ENCODE measurements at places on chromosomes 5 and 9. TPM values are rescaled to one million over a fixed set of nuclear protein-coding genes. Genes with fewer than 3 reads are reported as not detected.

DNA sequence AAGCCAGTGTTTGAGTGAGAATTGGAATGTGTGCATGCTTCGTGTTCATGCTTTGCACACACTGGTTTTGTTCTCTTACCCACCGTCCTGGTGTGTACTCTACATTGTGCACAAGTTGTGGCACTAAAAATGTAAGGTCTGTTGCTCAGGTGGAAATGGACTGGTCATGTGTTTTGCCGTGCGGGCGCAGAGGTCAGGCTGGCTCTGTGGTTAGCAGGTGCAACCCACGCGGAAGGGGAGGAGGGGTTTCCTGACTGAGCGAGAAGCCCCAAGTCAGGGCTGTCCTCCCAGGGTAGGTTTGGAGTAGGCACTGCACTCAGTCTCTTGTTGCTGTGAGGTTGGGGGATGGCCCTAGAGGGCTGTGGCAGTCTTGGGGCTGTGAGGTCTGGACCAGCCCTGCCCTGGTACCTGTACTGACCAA lies 86.6 kb downstream of the EHMT1 start:
- H3K27me3 ChIP-seq, result no peaks in the 10 kb centered on the region
- H3K4me3 ChIP-seq, result no peak overlapping the region
- H3K27ac ChIP-seq, result no peak overlapping the region
- peaks cover 5% of the 10 kb centered on the region for H3K4me1 ChIP-seq

- no peaks in the 10 kb centered on the region for H3K4me1 ChIP-seq
- H3K4me3 ChIP-seq, result no peak overlapping the region
- H3K27ac ChIP-seq, result no peak overlapping the region
- H3K27me3 ChIP-seq, result no peaks in the 10 kb centered on the region
- no peak for DNase-seq
Measured at GRCh38 chr5:33422191-33422590, 18.6 kb upstream of the TARS1 start.

GRCh38 chr5:107853031-107853430 lies 182.3 kb upstream of the EFNA5 start:
- no peak overlapping the region for H3K4me3 ChIP-seq
- no peaks in the 10 kb centered on the region for H3K4me1 ChIP-seq
- no peaks in the 10 kb centered on the region for H3K36me3 ChIP-seq
- H3K27me3 ChIP-seq, result no peaks in the 10 kb centered on the region
- DNase-seq, result no peak

GRCh38 chr9:32579706-32580331 lies 6.9 kb upstream of the NDUFB6 start:
- H3K36me3 ChIP-seq, result no peaks in the 10 kb centered on the region
- no peak overlapping the region for H3K4me3 ChIP-seq
- H3K4me1 ChIP-seq, result no peaks in the 10 kb centered on the region
- H3K27ac ChIP-seq, result no peak overlapping the region

GRCh38 chr9:27784847-27785713 lies 211.8 kb upstream of the C9orf72 start:
- H3K27me3 ChIP-seq, result no peaks in the 10 kb centered on the region
- no peaks in the 10 kb centered on the region for H3K36me3 ChIP-seq
- H3K27ac ChIP-seq, result no peak overlapping the region

DNA sequence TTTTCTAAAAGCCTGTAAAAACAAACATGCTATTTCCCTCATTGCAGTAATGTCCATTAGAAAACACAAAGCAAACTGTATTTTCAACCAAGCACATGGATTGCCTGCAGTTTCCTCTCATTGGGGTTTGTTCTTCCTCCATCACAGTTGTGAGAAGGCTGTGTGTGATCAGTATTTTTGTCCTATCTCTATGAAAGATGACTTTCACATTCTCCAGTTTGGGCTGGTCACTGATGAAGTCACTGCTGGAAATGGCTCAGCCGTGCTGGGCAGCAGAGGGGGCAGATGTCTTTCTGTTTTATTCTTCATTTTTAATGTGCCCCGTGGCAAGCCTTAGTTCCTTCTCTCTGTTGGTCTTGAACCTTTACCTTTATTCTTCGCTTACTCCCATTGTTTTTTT lies 288.9 kb upstream of the MPDZ start:
- DNase-seq, result no peak
- H3K4me1 ChIP-seq, result peaks cover 2% of the 10 kb centered on the region
- H3K4me3 ChIP-seq, result peak overlapping the region; percentile 37
- no peaks in the 10 kb centered on the region for H3K27me3 ChIP-seq

DNA sequence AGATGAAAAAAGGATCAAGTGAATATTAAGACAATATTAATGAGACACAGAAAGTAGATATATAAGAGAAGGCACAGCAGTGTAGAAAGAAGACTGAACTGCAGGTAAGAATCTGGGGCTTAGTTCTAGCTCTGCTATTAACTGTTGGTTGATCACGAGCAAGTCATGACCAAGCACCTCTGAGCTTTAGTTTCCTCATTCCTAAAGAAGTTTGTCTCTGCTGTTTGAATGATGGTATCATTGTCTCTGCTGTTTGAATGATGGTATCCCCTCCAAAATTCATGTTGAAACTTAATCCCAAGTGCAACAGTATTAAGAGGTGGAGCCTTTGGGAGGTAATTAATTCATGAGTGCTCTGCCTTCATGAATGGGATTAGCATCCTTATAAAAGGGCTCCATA lies 2.5 kb upstream of the NME5 start:
- H3K4me3 ChIP-seq, result no peak overlapping the region
- no peak overlapping the region for H3K27ac ChIP-seq
- no peaks in the 10 kb centered on the region for H3K4me1 ChIP-seq

- no peaks in the 10 kb centered on the region for H3K36me3 ChIP-seq
- no peak overlapping the region for H3K27ac ChIP-seq
- H3K27me3 ChIP-seq, result no peaks in the 10 kb centered on the region
- DNase-seq, result no peak
- H3K4me1 ChIP-seq, result no peaks in the 10 kb centered on the region
Measured at GRCh38 chr9:86655147-86655546, 292.2 kb downstream of the GAS1 start.

DNA sequence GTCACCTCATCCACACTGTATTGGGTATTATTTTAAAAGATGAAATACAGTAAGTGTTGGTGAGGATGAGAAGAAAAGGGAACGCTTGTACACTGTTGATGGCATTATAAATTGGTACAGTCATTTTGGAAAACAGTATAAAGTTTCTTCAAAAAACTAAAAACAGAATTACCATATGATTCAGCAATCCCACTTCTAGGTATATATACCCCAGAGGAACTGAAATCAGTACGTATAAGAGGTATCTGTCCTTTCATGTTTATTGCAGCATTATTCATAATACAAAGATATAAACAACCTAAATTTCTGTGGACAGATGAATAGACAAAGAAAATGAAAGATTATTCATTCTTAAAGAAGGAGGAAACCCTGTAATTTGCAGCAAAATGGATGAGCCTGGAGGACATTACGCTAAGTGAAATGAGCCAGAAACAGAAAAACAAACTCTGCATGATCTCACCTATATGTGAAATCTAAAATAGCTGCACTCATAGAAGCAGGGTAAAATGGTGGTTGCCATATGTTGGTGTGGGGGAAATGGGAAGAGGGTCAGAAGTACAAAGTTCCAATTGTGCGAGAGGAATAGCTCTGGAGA lies 191.6 kb downstream of the TRIM36 start:
- H3K27me3 ChIP-seq, result no peaks in the 10 kb centered on the region
- H3K36me3 ChIP-seq, result no peaks in the 10 kb centered on the region
- no peak overlapping the region for H3K27ac ChIP-seq
- no peak overlapping the region for H3K4me3 ChIP-seq
- H3K4me1 ChIP-seq, result no peaks in the 10 kb centered on the region

GRCh38 chr9:122183501-122183900 lies 23.8 kb downstream of the MORN5 start:
- H3K4me3 ChIP-seq, result no peak overlapping the region
- H3K36me3 ChIP-seq, result no peaks in the 10 kb centered on the region
- DNase-seq, result no peak
- no peak overlapping the region for H3K27ac ChIP-seq
- H3K4me1 ChIP-seq, result no peaks in the 10 kb centered on the region

DNA sequence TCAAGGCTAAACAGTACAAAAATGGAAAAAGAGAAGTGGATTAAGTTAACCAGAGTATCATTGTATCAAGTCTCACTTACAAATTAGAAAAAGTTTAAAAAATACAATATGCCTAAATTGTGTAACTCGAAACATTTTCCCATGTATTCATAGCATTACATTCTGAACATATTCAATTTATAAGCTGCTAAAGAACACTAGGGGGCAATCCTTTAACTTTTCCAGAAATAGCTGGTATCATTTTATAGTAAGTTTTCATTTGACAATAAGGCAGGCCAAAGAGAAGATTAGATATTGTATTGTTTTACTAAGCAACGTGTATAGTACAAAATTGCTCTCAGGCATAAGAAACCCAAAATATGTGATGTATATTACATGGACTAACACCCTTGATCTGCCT lies 234.6 kb downstream of the ADGRV1 start:
- no peaks in the 10 kb centered on the region for H3K4me1 ChIP-seq
- H3K4me3 ChIP-seq, result no peak overlapping the region
- H3K27ac ChIP-seq, result no peak overlapping the region

DNA sequence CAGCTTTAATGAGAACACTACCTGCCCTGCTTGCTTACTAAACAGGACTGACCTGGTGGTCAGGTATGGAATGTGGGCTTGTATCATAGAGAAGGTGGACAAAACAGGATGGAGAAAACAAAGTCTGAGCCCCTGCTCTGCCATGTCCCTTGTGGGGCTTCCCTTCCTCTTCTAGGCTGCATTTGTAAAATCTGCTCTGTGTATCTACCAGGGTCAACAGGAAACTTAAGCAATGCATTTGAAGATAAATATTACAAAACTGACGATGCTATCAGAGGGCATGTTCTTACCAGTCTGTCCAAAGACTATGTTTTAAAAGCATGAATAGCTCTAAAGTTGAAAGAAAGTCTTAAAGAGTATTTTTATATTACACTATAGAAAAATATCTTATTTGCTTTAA lies 228.7 kb downstream of the DCP2 start:
- peaks cover 8% of the 10 kb centered on the region for H3K4me1 ChIP-seq
- no peaks in the 10 kb centered on the region for H3K36me3 ChIP-seq
- no peak overlapping the region for H3K4me3 ChIP-seq

- no peak for DNase-seq
- H3K4me1 ChIP-seq, result no peaks in the 10 kb centered on the region
- no peak overlapping the region for H3K27ac ChIP-seq
Measured at GRCh38 chr5:14748180-14748900, 83.8 kb downstream of the OTULIN start.

- H3K4me3 ChIP-seq, result no peak overlapping the region
- DNase-seq, result no peak
- H3K27ac ChIP-seq, result no peak overlapping the region
- H3K27me3 ChIP-seq, result no peaks in the 10 kb centered on the region
- H3K4me1 ChIP-seq, result no peaks in the 10 kb centered on the region
- H3K36me3 ChIP-seq, result no peaks in the 10 kb centered on the region
Measured at GRCh38 chr9:76620996-76621395, 143.2 kb upstream of the PCA3 start.

DNA sequence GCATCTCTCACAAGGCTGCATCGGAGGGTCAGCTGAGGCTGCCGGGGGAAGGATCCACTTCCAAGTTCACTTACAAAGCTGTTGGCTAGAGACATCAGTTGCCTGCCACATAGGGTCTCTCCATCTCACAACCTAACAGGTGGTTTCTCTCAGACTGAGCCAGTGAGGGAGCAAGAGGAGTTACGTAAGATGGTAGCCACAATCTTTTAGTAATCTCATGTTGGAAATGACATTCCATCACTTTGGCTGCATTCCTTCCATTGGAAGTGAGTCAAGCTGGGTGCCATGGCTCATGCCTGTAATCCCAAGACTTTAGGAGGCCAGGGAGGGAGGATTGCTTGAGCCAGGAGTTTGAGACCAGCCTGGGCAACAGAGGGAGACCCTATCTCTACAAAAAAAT lies 7.4 kb upstream of the GRK6 start:
- no peaks in the 10 kb centered on the region for H3K27me3 ChIP-seq
- H3K36me3 ChIP-seq, result no peaks in the 10 kb centered on the region
- no peak overlapping the region for H3K27ac ChIP-seq
- DNase-seq, result no peak
- H3K4me1 ChIP-seq, result no peaks in the 10 kb centered on the region

- no peak overlapping the region for H3K4me3 ChIP-seq
- H3K36me3 ChIP-seq, result no peaks in the 10 kb centered on the region
- H3K27ac ChIP-seq, result no peak overlapping the region
- no peaks in the 10 kb centered on the region for H3K27me3 ChIP-seq
Measured at GRCh38 chr9:22838266-22838665, 391.6 kb downstream of the DMRTA1 start.

GRCh38 chr5:173760461-173761177 lies 127.5 kb upstream of the CPEB4 start:
- no peaks in the 10 kb centered on the region for H3K27me3 ChIP-seq
- H3K36me3 ChIP-seq, result no peaks in the 10 kb centered on the region
- DNase-seq, result no peak
- no peak overlapping the region for H3K4me3 ChIP-seq

GRCh38 chr5:33513462-33514185 lies 72.9 kb downstream of the TARS1 start:
- H3K4me1 ChIP-seq, result no peaks in the 10 kb centered on the region
- H3K27ac ChIP-seq, result no peak overlapping the region
- H3K4me3 ChIP-seq, result no peak overlapping the region
- H3K27me3 ChIP-seq, result no peaks in the 10 kb centered on the region
- H3K36me3 ChIP-seq, result no peaks in the 10 kb centered on the region
- DNase-seq, result no peak

DNA sequence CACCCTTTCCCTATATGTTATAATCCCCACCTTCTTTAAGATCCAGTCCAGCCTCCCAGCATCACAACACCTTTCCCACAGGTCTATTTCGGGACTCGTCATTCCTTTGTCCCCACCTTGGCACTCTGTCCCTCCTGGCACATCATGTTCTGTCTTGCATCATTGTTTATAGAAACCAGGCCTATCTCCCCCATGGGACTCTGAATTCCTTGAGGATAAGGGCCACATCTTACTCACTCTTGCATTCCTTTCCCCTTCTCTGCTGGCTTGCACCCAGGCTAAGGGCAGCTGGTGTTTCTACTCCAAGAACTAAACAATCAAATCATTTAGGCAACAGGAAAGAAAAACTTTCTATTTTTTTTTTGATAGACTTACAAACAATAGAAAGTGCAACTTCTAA lies 205.7 kb downstream of the AGTPBP1 start:
- no peaks in the 10 kb centered on the region for H3K36me3 ChIP-seq
- H3K4me1 ChIP-seq, result no peaks in the 10 kb centered on the region
- H3K4me3 ChIP-seq, result no peak overlapping the region
- no peak for DNase-seq

- H3K36me3 ChIP-seq, result no peaks in the 10 kb centered on the region
- H3K4me1 ChIP-seq, result peaks cover 8% of the 10 kb centered on the region
Measured at GRCh38 chr9:114897196-114897595, 33.2 kb downstream of the TNFSF8 start.

BAAT gene
- total RNA-seq, result 0.09 TPM

FUT7 gene
- total RNA-seq, result 0.60 TPM

TMC1 gene
- 0.25 TPM for total RNA-seq

NSUN2 gene
- 48.9 TPM for total RNA-seq

PCDHGB7 gene
- 15.1 TPM for total RNA-seq

ADAMTSL2 gene
- 32.1 TPM for total RNA-seq

AK1 gene
- total RNA-seq, result 77.9 TPM

MARCHF3 gene
- total RNA-seq, result 8.0 TPM

CTSV gene
- 0.69 TPM for total RNA-seq

C5orf22 gene
- total RNA-seq, result 22.5 TPM

ZNG1F gene
- 9.3 TPM for total RNA-seq

PCDHB14 gene
- 6.2 TPM for total RNA-seq

CD180 gene
- 3.3 TPM for total RNA-seq

OTP gene
- not detected for total RNA-seq

ADAMTS12 gene
- total RNA-seq, result 2.0 TPM

All from kidney (tissue), 22 donors.